ENCODE measurements at places on chromosomes 12 and 14. TPM values are rescaled to one million over a fixed set of nuclear protein-coding genes. Genes with fewer than 3 reads are reported as not detected.

The BIN2 gene
- not detected for total RNA-seq

The ANO2 gene
- total RNA-seq = not detected

The KRT4 gene
- not detected for total RNA-seq

The TTC9 gene
- total RNA-seq = under 0.01 TPM
